ENCODE measurements at places on chromosomes 2 and 18. TPM values are rescaled to one million over a fixed set of nuclear protein-coding genes. Genes with fewer than 3 reads are reported as not detected.
A peak's percentile ranks its signal among the peaks of the same experiment; 100 is the strongest.

The GALNT3 gene
- 0.40 TPM for polyA plus RNA-seq

The HOXD11 gene
- polyA plus RNA-seq: 27.7 TPM

The CABYR gene
- 4.5 TPM for polyA plus RNA-seq

The TTN gene
- polyA plus RNA-seq: 0.39 TPM

The SERPINB3 gene
- polyA plus RNA-seq: not detected

The TRPM8 gene
- not detected for polyA plus RNA-seq

The SLC8A1 gene
- polyA plus RNA-seq: 13.8 TPM

DNA sequence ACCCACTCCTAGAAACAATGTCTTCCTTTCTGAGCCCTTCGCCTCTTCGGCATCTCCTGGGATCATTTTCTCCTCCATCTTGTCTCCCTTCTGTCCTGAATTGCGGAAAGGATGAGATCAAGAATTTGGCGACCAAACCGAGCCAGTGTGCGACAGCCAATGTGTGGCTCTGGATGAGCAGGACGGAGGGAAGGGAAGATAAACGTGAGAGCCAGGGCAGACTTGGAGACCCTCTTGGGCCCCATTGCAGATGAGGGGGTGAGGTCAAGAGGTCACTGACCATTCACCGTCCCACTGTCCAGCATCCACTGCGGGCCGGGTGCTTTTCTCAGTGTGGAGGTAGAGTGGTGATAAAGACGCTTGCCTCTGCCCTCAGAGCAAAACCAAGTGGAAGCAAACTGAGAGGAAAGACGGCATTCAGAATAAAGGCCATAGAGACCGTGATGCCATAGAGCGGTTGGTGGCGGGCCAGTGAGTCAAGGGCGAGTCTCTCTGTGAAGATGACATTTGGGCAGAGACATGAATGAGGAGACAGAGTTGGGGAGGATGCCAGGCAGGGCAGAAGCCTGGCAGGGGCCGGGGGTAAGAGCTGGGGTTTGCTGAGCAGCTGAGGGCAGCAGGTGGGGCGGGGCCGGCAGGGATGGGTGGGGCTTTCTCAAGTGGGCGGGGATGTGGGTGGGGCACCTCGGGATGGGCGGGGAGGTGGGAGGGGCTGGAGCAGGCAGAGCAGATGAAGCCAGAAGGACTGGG lies 55.6 kb downstream of the ACAA2 start:
- DNase-seq: peak; percentile 25

DNA sequence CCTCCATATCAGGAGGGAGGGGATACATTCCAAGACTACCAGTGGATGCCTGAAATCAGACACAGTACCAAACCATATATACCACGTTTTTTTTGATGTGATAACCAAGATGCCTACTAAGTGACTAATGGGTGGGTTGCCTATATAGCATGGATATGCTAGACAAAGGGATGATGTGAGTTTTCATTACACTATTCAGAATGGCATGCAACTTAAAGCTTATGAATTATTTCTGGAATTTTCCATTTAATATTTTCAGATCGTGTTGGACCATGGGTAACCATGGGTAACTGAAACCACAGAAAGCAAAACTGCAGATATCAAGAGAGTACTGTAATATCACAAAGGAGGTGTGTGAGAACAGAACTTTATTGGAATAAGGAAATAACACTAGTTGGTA lies 39.6 kb upstream of the CRACDL start:
- DNase-seq: no peak

DNA sequence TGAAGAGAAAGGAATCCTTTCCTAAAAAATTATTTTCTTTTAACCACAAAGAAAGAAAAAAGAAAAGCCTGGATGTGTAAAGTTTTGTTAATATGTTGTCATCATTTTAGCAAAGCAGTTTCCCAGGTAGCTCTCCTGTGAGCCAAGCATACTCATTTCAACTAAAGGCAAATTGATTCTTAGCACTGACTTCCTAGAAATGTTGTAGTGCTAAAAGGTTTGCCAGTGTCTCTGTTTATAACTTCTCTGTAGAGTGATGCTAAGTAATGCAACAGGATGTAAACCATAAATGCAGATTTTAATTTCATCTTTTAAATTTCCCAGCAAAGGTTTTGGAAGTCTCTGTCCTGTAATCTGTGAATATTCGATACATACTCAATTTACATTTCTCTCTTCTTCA lies 10.2 kb downstream of the GATA6 start:
- no peak for DNase-seq

GRCh38 chr18:9380621-9381395 lies 46.2 kb downstream of the TWSG1 start:
- peak; percentile 63 for DNase-seq

- peak; percentile 85 for DNase-seq
These were observed 120.4 kb downstream of the RNF144A start for GRCh38 chr2:7037340-7038333.

- DNase-seq: no peak
These were observed 55.0 kb downstream of the KCNG2 start for GRCh38 chr18:79852561-79853302.

DNA sequence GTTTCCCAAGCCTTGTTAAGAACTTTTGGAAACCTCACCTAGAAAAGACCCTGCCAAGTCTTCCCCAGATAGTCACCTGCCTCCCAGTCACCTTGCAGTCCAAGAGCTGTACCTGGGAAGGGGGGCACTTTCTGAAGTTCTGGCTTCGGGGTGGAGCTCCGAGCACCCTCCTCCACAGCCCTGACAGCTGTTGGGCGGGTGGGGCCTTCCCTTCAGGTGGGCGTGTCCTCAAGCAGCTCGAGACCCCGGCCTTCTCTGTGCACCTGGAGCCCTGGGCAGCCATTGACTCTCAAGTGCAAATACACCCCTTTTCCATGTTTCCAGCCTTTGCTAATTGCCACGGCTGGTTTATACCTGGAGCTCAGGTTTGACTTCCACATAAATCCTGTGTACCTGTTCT lies 37.0 kb upstream of the IGFBP5 start:
- DNase-seq: no peak

GRCh38 chr18:57547260-57547659 lies 39.2 kb downstream of the FECH start:
- DNase-seq: no peak

DNA sequence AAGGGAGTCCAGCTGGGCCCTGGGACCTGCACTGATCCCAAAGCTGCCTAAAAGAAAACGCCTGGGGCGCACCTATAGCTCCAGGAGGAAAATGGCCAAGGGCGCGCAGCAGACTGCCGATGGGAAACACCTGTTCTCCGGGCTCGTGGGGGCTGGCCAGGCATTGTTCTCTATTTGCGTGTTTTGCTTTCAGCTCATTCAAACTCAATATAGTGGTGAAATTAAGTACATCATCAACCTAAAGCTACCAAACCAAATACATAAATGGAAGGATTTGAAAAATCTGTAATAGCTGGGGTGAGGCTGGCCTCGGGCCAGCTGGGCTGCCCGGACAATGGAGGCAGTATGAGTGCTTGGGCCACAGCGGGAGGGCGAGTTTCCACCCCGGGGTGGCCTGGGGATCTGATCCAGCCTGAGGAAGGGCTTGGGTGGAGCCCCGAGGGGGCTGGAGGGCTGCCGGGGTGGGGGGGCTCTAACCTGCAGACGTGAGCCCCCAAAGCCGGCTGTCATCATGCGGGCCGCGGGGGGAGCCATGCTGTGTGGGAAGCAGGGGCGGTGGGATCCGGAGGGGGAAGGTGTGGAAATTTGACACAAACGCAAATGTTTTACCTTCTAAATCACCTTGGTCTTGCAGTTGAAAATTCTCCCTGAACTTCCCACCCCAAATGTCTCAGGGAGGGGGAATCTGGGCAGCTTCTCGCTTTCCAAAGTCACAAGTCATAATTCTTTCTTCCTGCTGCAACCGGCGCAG lies 77.6 kb downstream of the ASB1 start:
- no peak for DNase-seq

GRCh38 chr2:27929916-27930486 lies 39.5 kb downstream of the BABAM2 start:
- no peak for DNase-seq

DNA sequence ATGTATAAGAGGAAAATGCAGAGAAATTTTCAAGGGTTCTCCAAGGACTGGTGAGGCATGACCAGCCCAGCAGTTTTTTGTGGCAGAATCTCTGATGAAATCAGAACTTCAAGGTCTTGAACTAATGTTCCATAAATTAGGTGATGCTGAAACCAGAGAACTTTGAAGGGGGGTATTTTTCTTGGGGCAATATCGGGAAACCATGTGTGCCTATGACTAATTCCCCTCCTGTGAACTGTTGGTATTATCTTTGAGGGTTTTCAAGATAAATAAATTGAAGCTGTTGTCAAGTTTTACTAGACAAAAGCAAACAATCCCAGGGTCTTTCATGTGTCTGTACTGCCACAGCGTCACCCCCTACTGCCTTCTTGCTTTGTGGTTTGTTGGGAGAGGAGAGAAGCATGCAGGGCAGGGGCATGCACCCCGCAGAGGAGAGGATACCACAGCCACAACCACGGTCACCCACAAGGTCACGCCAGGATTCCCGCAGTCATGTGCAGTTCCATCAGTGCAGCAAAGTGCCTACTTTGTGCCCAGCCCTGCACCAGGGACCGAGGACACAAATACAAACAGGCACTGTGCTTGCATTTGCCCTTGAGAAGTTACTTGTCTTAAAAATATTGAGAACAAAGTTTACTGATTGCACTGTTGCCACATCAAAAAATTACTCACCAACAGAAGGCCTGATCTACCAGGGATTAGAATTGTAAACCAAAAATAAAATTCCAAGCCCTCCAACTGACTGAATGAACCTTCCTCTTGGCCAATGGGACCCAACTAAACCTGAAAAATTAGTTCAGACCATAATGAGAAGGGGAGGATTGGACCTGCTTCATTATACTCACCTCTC lies 413.3 kb upstream of the TRIB2 start:
- DNase-seq: peak; percentile 37

- DNase-seq: no peak
These were observed 510.0 kb downstream of the PARD3B start for GRCh38 chr2:205055251-205055650.

DNA sequence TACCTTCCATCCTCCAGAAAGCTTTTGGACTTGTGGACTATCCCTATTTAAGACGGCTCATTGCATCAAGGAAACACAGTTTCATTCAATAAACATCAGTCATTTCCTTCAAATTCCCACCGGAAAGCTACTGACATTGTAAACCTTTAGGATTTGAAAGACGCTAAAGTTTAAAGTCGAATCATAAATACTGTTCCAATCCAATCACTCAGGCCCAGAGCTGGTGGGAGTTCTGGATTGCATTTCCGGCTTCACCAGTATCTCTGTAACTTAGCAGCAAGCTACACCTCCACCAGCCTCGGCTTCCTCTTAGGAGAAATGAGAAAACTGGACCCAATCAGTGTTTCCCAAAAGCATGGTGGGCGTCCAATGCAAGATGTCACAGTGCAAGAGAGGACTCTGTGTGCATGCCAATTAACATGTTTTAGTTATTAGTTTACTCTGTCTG lies 1.6 kb downstream of the WDFY1 start:
- DNase-seq: peak; percentile 76

All from GM23248 (cell line).